CD4-positive, CD25-positive, alpha-beta regulatory T cell (primary cell): ENCODE measurements at places on chromosomes 12 and 14. TPM values are rescaled to one million over a fixed set of nuclear protein-coding genes. Genes with fewer than 3 reads are reported as not detected.
A peak's percentile ranks its signal among the peaks of the same experiment; 100 is the strongest.

DNA sequence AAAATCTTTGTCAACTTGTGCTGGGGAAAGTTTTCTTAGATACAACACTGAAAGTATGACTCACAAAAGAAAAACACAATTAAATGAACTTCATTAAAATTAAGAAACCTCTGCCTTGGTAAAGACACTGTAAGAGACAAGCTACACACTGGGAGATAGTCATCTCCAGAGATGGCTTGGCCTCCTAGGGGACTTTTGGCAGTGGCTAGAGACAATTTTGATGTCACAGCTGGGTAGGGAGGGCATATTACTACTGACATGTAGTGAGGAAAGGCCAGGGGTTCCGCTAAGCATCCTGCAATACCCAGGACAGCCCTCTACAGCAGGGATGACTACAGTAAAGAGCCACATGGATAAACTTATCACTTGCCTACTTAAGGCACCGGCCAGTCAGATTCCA lies 8.7 kb upstream of the RNASE4 start:
- DNase-seq = no peak

DNA sequence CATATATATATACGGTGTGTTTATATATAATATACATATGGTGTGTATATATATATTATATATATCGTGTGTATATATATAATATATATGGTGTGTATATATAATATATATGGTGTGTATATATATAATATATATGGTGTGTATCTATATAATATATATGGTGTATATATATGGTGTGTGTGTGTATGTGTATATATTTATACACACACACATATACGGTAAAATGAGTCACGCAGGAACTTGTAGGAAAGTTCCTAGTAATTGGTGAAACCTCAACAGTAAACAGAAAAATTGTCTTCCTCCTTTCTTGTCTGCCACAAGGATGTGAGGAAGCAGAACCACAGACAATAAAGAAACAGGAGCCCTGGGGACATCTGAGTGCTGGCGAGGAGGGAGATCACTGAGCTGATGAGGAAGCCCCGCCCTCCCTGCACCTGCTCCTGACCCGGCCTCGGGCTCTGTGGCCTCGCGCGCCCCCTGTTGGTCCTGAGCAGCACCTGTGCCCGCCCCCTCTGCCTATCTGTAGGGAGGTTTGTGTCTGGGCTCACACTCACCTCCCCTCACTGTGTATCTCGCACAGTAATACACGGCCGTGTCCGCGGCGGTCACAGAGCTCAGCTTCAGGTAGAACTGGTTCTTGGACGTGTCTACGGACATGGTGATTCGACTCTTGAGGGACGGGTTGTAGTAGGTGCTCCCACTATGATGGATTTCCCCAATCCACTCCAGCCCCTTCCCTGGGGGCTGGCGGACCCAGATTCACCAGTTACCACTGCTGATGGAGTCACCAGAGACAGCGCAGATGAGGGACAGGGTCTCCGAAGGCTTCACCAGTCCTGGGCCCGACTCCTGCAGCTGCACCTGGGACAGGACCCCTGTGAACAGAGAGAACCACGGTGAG lies 1079.4 kb downstream of the TMEM121 start:
- DNase-seq = peak; percentile 29

- peak; percentile 82 for DNase-seq
Observed at GRCh38 chr12:46217541-46218321, 51.1 kb downstream of the SLC38A1 start.

GRCh38 chr14:100279563-100279962 lies 26.7 kb downstream of the SLC25A29 start:
- DNase-seq = no peak

DNA sequence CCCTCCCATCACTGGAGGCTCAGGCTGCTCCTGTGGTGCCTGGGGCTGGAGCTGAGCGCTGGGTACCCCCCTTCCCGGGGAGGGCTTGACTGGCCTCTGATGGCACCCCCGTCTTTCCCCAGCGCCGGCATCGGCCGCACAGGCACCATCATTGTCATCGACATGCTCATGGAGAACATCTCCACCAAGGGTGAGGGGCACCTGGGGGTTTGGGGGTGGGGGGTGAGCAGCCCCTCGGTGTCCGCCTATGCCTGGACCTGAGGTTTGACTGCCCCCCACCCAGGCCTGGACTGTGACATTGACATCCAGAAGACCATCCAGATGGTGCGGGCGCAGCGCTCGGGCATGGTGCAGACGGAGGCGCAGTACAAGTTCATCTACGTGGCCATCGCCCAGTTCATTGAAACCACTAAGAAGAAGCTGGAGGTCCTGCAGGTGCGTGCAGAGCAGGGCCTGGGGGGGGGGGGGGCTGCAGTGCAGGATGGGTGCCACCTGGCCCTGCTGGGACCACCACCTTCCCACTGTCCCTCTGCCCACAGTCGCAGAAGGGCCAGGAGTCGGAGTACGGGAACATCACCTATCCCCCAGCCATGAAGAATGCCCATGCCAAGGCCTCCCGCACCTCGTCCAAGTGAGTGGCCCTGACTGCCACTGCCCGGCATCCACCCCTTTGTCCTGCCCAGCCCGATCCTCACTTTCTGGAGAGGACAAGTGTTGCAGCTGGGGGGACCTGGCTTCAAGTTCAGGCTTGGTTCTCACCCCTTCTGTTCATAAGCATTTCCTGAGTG lies 8.8 kb downstream of the PTPN6 start:
- no peak for DNase-seq

GRCh38 chr12:66647034-66647691 lies 31.7 kb downstream of the GRIP1 start:
- DNase-seq = no peak

- no peak for DNase-seq
Observed at GRCh38 chr14:69814397-69814796, 17.4 kb upstream of the SLC10A1 start.

DNA sequence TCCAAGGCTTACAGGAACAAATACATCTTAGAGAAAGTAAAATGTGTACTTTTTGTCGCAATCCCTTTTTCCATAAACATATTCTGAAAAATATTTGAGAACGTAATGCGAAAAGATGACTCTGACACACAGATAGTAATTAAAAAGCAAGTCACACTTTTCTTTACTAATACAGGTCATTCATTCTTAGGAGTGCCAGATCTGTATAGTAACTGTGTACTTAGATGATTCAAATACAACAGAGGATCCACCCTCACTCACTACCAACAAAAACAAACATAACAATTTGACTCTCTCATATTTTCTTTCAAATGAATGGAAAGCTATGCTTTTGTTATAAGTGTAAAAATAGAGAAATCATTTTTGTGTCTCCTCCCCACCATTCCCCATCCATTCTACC lies 795.4 kb downstream of the SLC6A15 start:
- no peak for DNase-seq

GRCh38 chr14:91649930-91650329 lies 82.0 kb downstream of the CATSPERB start:
- peak; percentile 70 for DNase-seq

Gene SLC10A1
- total RNA-seq = not detected

Gene KRT82
- total RNA-seq = not detected
